Naive thymus-derived CD4-positive, alpha-beta T cell (primary cell): ENCODE measurements at places on chromosomes 3 and 15. TPM values are rescaled to one million over a fixed set of nuclear protein-coding genes. Genes with fewer than 3 reads are reported as not detected.
A peak's percentile ranks its signal among the peaks of the same experiment; 100 is the strongest.

- H3K36me3 ChIP-seq: no peaks in the 10 kb centered on the region
- H3K27ac ChIP-seq: no peak overlapping the region
- H3K27me3 ChIP-seq: no peaks in the 10 kb centered on the region
- no peak for DNase-seq
Observed at GRCh38 chr15:98674336-98674735, 26.0 kb downstream of the IGF1R start.

The POLR2H gene
- polyA plus RNA-seq: 69.2 TPM

DNA sequence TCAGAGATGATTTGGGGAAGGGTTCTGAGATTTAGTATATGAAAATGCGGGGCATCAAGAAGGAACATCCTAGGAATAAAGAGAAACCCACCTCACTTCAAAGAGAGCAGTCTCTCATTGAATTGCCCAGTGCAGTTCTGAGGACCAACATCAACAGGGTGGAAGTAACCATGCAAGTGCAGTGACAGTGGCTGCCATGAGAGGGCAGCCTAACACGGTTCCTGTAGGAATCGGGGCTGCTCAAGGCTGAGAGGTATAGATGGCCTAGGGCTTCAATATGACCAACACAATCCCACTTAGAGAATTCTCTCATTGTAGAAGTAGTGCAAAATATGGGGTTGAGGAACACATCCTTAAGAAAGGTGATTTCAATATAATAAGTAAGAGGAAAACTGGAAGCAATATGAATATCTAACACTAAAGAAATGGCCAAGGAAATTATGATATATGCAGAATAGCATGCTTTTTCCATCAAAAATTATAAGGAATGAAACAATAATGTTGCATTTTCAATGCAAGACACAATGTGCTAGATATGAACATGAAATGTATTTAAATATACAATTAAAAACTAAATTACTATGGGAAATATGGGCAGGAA is 51.1 kb upstream of the ARRDC4 start:
- DNase-seq: peak; percentile 43
- no peaks in the 10 kb centered on the region for H3K4me1 ChIP-seq
- no peaks in the 10 kb centered on the region for H3K27me3 ChIP-seq
- H3K36me3 ChIP-seq: no peaks in the 10 kb centered on the region
- H3K4me3 ChIP-seq: no peak overlapping the region

GRCh38 chr3:148400754-148401153 is 296.9 kb upstream of the AGTR1 start:
- H3K36me3 ChIP-seq: no peaks in the 10 kb centered on the region
- H3K4me1 ChIP-seq: no peaks in the 10 kb centered on the region
- no peak overlapping the region for H3K4me3 ChIP-seq
- DNase-seq: no peak
- no peaks in the 10 kb centered on the region for H3K27me3 ChIP-seq
- no peak overlapping the region for H3K27ac ChIP-seq

The ENTPD3 gene
- polyA plus RNA-seq: not detected
